ENCODE measurements at places on chromosomes 7 and 10.

DNA sequence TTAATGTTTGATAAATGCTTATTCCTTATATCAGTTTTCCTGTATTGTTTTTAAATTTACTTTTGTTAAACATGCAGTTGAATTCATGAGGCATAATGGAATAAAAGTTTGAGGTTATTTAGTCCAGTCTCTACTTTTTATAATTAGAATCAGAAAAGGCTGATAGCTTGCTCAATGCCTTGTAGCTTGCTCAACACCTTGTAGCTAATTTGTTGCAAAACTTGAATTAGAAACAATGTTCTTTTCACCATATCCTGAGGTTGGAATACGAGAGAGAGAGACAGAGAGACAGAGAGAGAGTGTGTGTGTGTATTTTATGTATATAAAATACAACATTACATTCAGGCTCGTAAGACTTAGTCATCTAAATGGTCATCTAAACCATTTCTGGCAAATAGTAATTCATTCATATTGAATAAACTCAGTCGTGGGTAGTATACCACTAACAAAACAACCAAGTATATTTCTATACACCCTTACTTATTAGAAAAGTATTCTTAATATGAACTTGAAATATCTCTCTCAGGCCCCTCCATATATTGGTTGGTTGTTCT lies 243.5 kb downstream of the ADK start:
- DNase-seq: no peak

DNA sequence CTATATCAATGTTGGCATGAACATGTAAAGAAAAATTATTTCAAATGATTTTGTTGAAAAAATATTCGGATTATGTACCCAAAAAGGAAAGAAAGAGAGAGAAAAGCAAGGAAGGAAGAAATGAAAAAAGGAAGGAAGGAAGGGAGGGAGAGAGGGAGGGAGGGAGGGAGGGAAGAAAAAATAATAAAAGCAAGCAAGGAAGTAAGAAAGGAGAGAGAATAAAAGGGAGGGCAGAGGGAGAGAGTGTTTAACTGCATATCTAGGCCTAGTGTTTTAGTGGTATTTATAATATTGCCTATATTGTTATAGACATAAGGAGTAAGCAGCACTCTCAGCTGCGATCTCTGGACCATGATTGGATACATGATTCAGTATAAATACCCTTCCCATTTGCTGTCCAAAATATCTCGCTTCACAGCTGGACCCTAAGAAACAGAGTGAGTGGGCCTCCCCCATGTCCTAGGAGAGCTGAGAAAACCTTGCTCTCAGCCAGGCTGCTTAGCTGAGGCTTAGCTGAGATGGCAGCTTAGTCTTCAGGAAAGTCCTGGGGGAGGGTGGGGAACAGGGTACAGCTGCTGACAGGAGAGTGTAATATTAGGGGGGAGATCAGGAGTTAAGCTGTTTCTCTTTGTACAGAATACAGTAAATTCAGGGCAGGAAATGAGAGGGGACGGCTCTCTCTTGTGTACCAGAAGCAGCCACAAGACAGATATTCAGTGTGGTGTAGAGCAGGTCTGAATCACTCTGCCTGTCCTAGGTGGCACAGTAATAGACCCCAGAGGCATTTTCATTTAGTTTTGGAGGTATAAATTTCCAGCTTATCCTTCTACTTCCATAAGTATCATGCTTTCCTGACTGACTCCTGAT lies 66.8 kb upstream of the TARP start:
- no peak for DNase-seq

DNA sequence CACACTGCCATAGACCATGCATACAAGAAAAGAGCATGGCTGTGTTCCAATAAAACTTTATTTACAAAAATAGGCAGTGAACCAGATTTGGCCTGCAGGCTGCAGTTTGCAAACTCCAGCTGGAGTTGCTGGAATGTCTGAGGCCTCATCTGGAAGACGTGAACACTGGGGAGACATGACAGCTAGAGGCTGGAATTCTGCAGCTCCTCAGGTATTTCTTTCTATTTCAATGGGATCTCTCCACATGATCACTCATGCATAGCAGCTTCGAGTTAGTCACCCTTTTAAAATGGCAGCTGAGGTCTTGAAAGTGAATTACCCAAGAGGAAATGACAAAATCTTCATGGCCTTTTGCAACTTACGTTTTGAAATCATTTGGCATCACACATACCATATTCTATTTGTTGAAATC lies 52.6 kb upstream of the BET1 start:
- no peak for DNase-seq

- DNase-seq: peak; percentile 44
These were observed 45.8 kb upstream of the CARD11 start for GRCh38 chr7:3089493-3089892.

DNA sequence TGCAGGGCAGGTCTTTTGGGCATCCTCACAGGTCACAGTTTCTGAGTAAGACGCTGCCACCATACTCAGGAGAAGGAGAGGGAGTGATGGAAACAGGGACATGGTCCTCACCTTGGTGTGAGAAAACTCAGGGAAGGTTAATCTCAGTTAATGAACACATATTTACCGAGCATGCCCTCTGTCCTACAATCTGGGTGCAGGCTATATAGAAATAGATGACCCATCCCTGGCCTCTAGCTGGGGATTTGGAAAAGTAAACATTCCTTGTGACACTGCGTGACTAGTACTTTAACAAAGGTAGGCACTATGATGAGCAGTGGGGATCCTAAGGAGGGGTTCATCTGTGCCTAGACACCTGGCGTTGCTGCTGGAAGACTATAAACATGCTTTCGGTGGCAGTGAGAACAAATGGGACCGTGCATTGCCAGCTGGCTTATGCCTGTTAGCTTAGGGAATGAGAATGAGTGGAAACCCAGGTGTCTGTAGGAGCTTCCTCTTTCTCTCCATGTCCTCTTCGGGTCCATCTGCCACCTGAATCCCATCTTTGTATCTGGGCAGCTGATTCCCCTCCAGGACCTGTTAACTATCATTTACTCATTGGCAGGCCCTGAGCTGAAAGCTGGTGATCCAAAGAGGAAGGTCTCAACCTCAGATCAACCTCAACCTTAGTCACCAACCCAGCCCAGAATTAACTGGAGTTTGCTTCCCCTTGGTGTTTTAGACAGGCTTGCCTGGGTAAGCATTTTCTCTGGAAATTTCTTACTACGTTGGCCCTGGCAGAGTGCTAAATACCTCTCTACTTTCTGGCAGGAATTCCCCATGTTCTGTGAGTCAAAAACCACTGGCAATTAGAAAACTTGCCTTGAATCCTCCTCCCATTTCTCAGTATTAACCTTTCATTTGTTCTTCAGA lies 794 bp downstream of the MBL2 start:
- no peak for DNase-seq

DNA sequence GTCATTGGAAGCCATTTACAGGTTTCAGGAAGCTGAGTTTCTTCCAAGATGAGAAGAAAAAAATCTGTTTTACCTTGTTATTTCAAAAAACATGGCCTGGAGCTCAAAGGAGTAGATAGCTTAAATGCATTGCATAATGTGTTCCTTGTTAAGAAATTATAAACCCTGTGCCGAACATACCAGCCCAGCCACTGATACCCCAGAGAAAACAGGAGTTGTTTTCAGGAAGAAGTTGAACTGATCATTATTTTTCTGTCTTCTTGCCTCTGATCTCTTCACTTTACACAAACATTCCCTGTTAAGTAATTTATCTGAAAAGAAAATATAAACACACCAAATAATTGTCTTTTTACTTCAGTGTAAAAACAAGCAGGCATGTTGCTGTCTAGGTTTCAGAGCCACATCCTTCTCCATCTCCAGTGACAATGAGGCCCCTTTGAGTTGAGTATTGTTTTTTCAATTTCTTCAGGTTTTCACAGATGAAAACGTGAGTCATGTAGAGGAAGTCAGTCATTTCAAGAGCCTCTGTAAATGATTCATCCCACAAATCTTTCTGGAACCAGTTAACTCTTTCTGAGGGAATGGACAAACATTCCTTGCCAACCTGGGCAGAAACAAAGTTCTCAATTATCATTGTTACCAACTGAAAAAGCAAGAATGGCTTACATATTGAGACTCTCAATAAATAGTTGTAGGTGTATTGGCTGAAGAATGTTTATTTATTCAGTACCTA lies 244.2 kb downstream of the IPMK start:
- peak; percentile 52 for DNase-seq

DNA sequence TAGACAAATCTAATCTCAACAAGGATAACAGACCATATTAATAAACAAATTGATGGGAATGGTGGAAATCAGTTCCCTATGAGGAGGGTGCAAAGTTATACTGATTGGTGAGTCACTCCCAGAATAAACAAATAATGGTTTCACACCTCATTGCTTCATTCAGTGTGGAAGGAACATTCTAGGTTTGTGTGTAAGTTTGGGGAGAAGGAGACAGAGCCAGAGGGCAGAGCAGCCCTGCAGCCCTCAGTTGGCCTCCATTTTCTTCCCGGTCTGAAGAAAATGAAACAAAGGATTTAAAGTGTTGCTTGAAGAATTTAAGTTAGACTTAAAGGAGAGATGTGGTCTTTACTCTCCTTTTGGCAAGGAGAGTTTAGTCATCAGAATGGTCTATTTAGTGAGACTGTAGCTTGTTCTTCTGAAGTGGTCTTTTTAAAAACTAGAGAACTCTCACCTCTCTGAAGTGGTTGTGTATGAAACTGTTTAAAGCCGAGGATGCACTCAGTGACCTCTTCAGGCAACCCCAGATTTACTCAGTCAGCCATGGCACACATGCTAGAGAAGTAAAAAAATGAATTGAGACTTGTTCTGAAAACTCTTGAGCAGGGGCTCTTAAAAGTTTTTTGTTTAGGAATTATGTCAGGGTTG lies 27.2 kb downstream of the IKZF1 start:
- DNase-seq: no peak

DNA sequence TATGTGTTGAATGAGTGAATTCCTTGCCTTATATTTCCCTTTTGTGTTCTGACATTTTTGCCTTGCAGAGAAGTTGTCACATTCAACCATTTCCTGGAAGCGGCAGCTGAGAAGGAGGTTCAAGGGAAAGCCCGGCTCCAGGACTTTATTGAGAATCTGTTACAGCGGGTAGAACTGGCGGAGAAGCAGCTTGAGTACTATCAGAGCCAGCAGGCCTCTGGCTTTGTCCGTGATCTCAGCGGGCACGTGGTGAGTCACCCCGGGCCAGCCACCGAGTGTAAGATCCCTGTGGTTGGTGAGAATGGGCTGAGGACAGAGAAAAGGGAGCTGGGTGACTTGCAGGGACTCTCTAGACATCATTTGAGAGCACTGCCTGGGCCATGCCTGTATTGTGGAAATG lies 14.2 kb downstream of the ZNF365 start:
- no peak for DNase-seq

DNA sequence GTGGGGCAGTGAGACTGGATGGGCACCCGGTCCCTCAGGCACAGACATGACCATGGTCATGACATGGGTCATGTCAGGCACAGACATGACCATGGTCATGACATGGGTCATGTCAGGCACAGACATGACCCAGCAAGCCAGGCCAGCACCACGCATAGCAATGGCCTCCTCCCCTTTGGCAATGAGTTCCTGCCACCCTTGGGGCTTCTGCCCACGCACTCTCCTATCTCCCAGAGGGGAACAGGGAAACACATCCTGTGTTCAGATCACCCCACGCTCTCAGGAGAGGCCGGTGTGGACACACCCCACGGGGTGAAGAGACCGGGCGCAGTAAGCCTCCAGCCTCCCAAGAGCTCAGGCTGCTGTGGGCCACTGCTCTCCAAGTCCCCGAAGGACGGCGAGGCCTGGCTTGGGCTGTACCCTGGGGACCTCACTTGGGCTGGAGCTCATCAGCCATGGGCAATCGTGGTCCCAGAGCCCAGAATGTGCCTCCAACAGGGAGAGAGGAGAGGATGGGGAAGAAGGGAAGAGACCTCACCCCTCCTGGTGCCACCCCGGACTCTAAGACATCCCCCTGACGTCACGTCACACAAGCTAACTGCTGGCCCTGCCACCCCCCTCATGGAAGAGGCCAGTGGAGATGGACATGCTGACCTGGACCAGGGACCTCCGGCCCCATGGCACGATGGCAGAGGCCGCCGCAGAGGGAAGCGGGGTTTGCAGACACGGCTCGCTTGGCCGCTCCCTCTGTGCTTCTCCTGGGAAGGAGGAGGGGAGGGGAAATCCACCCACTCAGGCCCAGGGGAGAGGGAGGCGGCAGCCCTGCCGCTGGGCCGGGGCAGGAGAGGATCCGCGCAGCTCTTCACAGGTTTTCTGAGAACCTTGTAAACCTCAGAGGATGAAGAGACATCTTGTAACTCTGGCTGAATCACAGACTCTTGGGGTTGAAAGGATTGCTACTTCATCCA lies 269.6 kb downstream of the ELFN1 start:
- DNase-seq: no peak

- no peak for DNase-seq
These were observed 185.6 kb downstream of the PLXNA4 start for GRCh38 chr7:132390705-132391104.

DNA sequence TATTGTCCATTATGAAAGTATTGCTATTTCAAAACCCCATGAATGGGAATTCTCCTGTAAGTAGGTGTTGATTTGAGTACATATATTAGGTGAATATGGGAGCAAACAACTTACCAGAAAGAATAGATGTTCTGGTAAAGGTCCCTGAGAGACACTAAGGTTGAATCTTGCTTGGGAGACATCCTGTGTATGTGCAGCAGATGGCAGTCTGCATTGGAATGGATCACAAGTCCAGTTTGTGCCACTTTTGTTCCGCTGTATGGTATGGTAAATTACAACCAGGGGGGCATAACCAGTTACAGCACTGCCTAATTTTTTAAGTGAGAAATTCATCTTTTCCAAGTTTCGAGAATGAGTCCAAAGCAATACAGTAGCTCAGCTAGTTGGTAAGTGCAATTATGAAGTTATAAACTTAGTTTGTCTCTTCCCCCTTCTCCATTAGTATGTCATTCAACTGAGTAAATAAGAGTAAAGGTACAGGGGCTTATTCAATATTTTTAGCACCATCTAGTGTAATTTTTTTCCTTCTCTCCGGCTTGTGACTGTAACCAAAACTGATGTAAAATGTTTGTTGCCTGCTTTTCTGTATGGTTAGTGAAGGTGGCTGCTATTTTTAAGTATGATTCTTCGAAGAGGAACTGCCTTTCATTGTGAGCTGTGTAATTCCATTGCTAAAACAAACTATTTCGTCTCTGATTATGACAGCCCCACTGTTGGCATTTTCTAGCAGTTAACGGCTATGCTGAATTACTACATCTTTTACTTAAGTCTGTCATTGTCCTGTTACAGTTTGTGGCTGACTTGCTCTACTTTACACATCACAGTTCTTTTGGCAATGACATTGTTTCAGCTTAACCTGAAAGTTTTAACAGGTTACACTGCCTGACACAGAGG lies 2.8 kb downstream of the MCU start:
- peak; percentile 37 for DNase-seq

- DNase-seq: peak; percentile 73
These were observed 950.7 kb upstream of the PHF14 start for GRCh38 chr7:10022957-10023356.

DNA sequence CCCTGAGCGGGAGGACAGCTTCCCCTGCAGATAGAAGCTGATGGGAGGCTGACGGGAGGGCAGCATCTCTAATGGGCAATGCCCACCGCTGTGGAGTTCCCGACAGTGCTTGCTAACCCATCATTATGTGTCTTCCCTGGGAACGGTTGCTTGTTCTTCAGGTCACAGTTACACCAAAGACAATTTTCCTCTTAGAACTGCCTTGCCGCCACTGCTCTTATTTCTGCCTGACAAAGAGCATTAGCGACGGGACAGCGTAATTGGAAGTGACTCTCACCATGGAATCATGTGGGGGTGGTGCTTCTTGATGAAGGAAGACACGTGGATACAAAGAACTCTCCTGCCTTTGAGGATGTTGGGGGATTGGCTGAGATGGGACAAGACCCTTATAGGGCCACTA lies 81.3 kb upstream of the NPS start:
- DNase-seq: no peak
